Vagina (tissue), 2 donors: ENCODE measurements at places on chromosomes 13 and 19. TPM values are rescaled to one million over a fixed set of nuclear protein-coding genes. Genes with fewer than 3 reads are reported as not detected.

DNA sequence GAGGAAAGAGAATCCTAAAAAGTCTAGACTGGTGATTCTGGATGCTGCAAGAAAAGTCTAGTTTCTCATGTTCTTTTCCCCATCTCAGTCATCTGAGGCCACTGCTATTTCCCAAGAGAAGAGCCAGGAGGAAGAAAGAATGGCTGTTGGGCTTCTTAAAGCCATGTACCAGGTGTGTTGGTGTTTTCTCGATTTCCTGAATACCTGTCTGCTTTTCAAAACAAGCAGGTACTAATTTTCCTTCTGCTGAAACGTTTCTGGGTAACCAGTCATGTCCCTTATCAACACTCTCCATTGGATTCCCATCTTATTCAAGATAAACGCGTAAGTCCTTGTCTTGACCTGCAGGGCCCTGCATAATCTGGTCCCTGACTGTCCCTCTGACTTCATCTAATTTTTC lies 1.1 kb downstream of the ZNF570 start:
- DNase-seq, result no peak

GRCh38 chr13:21310220-21310619 lies 133.8 kb downstream of the MRPL57 start:
- DNase-seq, result no peak

GRCh38 chr19:10768936-10769335 lies 51.1 kb downstream of the DNM2 start:
- no peak for DNase-seq

- DNase-seq, result no peak
Measured at GRCh38 chr13:36518707-36519106, 86.4 kb downstream of the CCNA1 start.

DNA sequence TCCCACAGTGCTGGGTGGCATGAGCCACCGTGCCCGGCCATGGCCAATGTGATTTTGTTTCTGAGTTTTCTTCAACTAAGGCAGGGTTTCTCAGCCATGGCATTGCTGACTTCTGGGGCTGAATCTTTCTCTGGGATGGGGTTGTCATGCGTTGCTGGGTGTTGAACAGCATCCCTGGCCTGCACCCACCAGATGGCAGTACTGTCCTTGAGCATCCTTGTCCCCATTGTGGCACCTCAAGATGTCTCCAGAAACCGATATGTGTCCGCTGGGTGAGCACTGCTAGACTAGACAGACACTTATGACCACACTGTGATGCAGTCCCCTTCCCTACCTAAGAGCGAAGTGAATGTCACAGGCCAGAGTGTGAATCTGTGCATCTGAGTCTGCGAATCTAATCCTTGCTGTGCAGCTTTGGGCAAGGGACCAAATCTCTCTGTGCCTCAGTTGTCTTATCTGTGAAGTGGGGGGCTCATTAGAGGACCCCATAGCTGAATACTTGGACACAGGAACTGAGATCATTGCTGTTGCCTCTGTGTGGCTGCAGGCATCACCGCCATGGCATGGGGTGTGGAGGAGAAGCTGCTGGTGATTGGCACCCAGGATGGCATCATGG lies 50.3 kb upstream of the SIN3B start:
- no peak for DNase-seq

DNA sequence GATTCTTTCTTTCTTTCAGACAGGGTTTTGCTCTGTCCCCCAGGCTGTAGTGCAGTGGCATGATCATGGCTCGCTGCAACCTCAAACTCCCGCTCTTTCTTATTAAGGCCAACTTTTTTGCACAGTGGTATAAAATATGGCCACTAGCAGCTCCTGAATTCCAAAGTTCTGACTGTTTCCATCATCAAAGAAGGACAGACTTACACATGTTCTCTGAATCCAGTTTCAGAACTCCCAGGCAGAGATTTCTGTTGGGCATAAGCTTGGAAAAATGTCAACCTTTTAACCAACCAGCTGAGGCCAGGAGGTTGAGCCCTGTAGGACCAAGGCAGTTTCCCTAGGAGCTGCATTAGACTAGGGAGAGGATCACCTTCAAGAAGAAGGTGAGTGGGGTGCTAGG lies 184.1 kb downstream of the HS6ST3 start:
- no peak for DNase-seq

GRCh38 chr13:40165316-40165932 lies 501.0 kb downstream of the FOXO1 start:
- DNase-seq, result no peak

GRCh38 chr19:1906985-1907562 lies 1.9 kb downstream of the ADAT3 start:
- no peak for DNase-seq

DNA sequence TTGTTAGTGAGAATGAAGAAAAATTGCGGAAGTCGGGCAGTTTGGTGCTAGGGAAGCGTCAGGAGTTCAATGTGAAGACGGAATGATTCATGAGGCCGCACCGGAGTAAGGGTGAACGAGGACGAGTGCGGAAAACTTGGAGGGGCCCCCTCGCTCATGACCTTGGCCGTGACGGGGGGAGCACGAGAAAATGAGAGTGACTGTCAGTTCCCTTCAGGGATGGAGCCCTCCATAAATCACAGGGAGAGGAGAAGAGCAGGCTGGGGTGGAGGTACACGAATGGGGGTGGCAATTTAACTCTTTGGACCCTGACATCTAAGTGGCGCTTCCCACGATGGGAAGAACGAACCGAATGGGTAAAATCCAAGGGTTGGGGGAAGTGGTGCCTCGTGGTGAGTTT lies 486.4 kb downstream of the TSHZ3 start:
- DNase-seq, result peak; percentile 13

DNA sequence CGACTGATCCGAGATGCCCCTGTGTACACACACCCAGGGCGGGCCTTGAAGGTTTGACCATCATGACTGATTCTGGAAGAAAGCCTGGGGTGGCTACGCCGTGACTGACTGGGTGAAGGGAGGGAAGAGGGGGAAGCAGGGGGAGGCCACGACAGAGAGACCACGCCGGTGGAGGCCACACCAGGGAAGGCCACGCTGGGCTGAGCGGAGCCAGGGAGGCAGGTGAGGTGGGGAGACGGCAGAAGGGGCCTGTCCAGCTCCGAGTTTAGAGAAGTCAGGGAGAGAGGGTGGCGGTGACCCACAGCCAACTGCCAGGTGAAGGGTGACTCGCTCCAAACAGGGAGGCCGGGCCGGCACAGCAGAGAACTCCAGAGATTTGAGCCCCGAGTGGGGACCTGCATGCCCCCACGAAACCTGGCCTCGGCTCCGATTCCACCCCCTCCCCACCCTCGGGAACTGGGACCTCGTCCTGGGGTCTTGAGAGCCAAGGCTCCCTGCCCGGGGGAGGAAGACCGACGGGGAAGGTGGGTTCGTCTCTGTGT lies 102.6 kb downstream of the PTPRS start:
- DNase-seq, result no peak

DNA sequence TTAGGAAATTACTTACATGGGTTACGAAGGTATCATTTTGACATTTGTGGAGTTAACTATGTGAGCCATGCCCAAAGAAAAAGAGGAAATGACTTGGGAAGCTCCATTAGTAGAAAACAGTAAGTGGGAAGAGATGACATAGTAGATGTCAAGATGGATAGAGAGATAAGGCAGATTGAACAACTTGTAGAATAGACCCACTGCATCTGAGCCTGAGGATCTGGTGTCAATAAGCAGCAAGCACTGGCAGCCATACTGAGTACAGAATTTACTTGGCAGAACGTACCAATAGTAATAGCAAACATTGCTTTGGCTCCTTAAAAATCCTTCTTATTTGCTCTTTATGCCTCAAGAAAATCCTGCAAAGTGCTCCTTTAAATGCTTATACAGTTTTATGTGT lies 203.8 kb downstream of the GPC6 start:
- no peak for DNase-seq

DNA sequence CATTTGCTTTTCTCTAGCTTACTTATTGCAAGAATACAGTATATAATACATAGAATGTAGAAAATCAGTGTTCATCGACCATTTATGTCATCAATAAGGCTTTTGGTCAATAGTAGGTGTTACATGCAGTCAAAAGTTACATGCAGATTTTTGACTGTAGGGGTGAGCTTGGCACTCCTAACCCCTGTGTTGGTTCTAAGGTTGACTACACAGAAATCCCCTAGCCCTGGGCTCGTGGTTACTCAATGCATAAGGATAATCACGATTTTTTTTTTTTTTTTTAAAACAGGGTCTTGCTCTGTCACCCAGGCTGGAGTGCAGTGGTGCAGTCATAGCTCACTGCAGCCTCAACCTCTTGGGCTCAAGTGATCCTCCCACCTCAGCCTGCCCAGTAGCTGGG lies 4.0 kb upstream of the NWD1 start:
- DNase-seq, result no peak

DNA sequence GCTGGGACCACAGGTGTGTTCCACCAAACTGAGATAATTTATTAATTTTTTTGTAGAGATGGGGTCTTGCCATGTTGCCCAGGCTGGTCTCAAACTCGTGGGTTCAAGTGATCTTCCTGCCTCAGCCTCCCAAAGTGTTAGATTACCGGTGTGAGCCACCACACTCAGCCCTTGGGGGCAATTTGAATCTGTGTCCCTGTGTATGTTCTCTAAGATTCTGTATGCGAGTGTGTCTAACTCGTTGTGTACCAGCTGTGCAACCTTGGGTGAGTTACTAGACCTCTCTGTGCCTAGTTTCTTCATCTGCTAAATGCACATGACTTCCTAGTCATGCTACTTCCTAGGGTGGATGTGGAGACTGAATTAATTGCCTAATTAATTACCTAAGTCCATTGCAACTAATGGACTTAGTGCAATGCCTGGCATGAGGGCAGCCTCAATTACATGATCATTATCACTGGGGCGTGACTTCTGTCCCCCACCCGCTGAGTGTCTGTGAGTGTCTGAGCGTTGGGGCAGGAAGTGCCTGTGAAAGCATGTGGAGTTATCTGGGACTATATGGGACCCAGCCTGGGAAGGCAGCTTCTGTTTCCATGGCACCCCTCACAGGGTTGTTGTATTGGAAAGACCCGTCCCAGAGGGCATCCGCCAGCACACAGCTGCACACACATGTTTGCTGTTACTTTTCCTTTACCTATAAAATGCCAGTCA lies 1.8 kb upstream of the NCCRP1 start:
- DNase-seq, result no peak

DNA sequence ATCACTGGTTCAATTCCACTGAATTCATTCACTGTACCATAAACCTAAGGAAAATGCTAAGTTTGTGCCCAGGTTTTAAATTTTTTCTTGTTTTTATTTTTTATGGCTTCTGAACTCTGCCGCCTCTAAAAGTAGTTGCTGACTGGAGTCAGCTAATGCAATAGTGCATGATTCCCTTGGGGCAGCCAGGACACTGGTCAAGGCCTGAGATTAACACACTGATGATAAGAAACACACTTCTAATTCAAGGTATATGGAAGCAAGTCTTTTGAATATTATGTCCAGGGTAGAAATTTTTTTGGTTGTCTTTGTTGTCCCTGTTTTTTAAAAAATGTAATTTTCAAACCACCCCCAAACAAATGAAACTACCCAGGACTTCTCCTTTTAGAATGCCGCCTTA lies 72.2 kb downstream of the CDADC1 start:
- no peak for DNase-seq

DNA sequence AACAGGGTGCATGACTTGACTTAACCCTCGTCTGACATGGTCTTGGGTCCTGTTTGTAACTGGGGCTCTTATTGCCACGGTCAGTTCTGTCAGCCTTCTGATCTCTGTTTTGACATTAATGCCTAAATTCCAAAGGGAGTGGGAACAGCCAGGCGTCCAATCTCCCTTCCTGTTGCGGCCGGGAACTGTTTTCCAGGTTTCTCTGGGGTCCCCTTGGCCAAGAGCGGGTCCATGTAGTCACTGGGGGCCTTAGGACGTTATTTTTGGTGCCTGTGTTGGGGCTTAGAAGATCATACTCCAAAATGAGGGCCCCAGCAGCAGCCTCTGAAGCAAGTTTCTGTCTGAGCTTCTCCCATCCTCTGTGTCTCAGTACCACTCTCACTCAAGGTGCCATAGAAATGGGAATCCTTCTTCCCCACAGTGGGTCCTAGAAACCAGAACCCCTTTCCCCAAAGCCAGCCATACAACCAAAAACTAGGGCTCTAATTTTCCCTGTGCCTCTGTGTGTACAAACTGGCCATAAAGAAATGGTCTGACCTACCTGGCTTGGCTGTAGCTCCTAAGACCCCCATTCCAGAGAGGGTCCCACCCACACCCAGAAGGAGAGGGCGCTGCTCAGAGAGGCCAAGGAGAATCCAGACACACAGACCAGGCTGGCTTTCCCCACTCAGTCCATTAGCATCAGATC lies 50.4 kb downstream of the C13orf46 start:
- peak; percentile 72 for DNase-seq

- no peak for DNase-seq
Measured at GRCh38 chr19:30686826-30687566, 314.8 kb downstream of the ZNF536 start.

DNA sequence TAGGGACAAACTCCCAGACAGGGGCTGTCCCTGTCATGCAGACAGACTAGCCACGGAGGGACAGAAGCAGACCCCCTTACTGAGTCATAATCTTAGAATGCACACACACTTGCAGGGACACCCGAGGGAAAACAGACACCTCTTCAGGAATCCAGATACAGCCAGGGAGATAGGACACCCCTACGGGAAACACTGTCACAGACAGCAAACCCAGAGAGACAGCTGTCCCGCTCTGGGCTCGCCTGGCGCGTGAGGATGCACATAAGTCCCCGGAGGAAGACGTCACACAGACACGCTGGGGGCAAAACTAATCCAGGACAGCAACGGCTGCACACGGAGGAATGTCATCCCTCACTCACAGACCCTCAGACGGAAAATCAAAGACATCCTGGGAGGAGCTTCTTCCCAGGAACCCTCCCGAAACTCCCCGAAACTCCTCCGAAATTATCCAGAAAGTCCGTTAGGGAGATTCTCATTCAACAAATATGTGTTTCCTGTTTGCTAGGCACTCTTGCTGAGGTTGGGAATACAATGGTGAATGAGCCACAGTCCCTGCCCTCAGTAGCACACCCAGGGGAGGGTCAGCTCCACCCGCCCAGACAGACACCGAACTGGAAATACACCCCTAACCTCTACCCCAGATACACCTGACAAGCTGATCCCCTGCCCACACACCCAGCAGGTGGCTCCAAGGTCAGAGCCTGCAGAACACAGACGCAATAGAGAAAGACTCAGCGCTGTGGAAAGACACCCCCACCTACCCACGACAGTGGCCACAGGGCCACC lies 15.2 kb upstream of the TOMM40 start:
- no peak for DNase-seq

- no peak for DNase-seq
Measured at GRCh38 chr13:107111248-107111647, 543.3 kb upstream of the ARGLU1 start.

The ZNF723 gene
- total RNA-seq, result not detected

The HMGB1 gene
- 215 TPM for total RNA-seq

The TBXA2R gene
- total RNA-seq, result 1.7 TPM

The LINGO3 gene
- not detected for total RNA-seq

The MAMSTR gene
- 3.4 TPM for total RNA-seq

The MRPL57 gene
- total RNA-seq, result 31.9 TPM

The ZNF813 gene
- total RNA-seq, result 4.2 TPM

The IRF3 gene
- total RNA-seq, result 59.4 TPM

The ZFP28 gene
- 7.1 TPM for total RNA-seq

The DNAAF3 gene
- total RNA-seq, result 5.6 TPM
